ENCODE measurements at places on chromosomes 4 and X.

- DNase-seq = no peak
Observed at GRCh38 chr4:26253968-26254367, 66.8 kb upstream of the RBPJ start.

DNA sequence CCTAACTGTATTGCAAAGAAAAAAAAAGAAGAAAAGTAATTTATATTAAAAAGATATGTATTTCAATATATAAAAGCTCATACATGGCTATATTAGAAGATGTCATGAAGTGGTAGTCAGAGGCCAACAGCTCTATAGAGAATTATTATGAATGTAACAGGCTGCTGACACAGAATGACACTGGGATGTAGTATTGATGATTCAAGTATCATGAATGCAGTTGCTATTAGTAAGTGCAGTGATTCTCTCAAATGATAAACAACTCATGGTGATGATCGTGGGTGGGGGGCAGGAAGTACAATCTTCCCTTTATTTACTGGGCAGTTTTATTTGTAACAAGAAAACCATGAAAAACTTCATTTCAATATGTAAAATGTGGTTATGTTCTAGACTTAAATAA, 124.6 kb downstream of the COL4A6 start:
- DNase-seq = no peak

- no peak for DNase-seq
Observed at GRCh38 chrX:153778684-153779101, 2.1 kb upstream of the SRPK3 start.

DNA sequence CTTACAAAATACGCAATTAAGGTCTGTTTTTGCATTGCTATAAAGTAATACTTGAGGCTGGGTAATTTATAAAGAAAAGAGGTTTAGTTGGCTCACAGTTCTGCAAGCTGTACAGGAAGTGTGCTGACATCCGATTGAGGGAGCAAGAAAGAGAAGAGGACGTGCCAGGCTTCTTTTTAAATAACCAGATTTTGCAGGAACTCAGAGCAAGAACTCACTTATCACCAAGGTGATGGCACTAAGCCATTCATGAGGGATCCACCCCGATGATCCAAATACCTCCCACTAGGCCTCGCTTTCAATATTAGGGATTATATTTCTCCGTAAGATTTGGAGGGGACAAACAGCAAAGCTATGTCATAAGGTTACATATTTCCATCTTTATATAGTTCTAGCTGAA, 456.7 kb downstream of the GLUD2 start:
- no peak for DNase-seq

DNA sequence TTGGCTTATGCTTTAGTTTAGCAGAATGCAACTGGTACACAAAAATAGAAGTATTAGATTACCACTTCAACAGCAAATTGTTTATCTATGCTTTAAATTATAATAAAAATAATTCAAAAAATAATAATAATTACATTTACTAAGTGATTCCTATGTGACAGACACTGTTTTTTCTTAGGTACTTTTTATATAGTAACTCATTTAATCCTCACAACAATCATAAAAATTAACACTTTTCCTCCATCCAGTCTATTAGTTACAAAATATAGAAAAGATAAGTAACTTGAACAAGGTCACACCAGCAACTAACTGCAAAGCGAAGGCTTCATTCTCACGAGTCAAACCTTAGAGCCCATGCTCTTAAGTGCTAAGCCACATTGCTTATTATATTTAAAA, 155.2 kb downstream of the PDGFC start:
- DNase-seq = no peak

DNA sequence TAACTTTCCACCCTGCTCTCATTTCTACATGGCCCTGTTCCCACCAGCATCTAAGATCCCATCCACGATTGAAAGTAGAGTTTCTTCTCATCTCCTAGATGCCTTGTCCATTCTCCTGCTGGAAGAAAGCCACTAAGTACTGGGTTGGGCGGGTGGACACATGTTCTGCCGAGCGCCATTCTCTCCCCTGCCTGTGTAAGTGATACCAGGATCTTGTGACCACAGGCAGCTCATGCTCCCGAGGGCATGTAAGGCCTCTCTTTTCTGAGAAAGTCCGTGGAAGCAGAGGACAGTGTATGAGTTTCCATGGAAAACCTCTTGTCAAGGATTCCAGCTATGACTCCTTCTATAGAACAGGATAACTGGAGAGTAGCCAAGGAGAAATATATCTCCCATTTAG, 3.3 kb upstream of the SLC25A4 start:
- DNase-seq = no peak

- DNase-seq = no peak
Observed at GRCh38 chr4:103289186-103289585, 91.0 kb upstream of the CENPE start.

DNA sequence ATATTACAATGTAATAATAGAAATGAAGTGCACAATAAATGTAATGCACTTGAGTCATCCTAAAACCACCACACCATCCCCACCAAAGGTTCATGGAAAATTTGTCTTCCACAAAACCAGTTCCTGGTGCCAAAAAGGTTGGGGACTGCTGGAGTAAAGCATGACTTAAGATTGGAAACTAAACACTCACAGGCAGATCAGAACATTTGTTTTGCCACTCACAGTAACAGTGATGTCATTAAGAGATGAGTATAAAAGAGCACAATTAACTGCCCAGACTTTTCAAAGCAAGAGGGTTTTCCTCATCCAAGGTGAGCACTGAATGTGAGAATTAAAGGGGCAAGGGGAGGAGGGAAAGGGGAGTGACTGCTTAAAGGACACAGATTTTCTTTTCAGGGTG, 35.6 kb downstream of the MAP7D3 start:
- DNase-seq = no peak

DNA sequence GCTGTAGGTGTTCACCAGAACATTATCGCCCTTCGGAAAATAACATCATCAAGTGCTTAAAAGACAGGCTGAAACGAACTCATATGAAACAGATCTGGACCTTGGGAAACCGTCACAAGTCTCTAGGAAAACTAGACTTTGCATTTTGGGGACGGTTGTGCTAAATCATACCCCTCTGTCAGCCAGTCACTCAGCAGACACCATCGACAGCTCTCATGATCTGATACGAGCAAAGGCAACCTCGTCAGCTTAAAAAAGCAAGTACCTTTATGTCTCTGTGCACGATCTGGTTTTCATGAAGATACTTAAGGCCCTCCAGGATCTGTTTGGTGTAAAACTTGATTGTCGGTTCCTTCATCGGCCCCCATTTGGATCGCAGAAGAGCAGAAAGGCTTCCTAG, 48.4 kb downstream of the PDHA1 start:
- no peak for DNase-seq

- DNase-seq = no peak
Observed at GRCh38 chr4:59570860-59571476, 1629.2 kb upstream of the ADGRL3 start.

DNA sequence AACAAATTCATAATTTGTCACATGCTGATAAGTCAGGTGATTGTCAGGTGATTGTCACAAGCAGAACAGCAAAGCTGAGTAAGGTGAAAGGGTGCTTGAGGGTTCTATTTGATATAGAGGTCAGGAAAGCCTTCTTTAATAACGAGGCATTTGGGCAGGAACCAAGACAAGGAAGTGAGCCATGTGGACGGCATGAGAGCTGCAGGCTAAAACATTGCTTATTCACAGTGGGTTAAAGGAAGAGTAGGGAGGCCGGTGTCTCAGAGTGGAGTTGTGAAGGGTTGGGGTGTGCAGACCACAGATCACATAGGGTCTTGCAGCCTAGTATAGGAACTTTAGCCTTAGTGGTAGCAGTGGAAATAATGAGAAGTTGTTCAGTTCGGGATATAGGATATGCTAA, 31.3 kb upstream of the CYP2U1 start:
- no peak for DNase-seq
